ENCODE measurements at places on chromosomes 1 and 21. TPM values are rescaled to one million over a fixed set of nuclear protein-coding genes. Genes with fewer than 3 reads are reported as not detected.

DNA sequence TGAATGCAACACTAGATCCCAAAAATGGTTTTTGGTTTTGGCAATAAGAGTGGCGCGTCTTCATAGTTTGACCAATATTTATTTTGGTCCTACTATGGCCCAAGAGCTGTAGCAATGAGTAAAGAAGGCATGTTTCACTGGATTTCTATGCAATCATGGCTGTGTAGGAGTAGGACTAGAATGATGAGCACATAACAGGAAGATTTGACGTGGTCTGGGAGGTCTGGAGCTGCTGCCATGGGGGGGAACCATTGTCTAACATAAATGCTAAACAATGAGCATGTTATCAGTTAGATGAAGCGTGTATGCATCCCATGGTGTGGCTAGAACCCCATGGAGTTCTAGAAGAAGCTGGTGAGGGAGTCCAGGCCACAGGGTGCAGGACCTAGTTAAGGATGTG lies 38.3 kb downstream of the OLIG1 start:
- no peaks in the 10 kb centered on the region for H3K4me1 ChIP-seq
- no peak overlapping the region for H3K27ac ChIP-seq
- no peaks in the 10 kb centered on the region for H3K36me3 ChIP-seq
- peaks cover 86% of the 10 kb centered on the region for H3K27me3 ChIP-seq
- no peak for DNase-seq
- H3K4me3 ChIP-seq: no peak overlapping the region

DNA sequence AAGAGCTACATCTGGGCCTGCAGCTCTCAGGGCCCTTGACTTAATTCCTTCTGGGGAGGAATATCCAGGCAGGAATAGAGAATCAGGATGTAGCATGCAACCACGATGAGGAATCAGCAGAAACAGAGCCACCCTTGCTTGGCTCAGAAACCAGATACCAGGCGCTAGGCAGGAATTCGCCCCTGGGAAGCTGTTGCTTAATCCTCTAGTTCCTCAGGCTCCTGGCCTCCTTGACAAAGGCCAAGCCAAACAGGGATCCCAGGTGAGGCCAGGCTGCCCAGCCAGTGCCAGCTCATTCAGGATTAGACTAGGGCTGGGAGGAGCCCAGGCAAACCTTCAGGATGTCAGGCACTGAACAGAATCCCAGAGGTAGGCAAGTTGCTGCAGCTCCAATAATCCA lies 48.2 kb upstream of the IRF2BP2 start:
- H3K27me3 ChIP-seq: peaks cover 2% of the 10 kb centered on the region
- no peak overlapping the region for H3K27ac ChIP-seq
- no peaks in the 10 kb centered on the region for H3K36me3 ChIP-seq

GRCh38 chr1:113657556-113658063 lies 101.7 kb downstream of the PHTF1 start:
- H3K27ac ChIP-seq: no peak overlapping the region
- peaks cover 5% of the 10 kb centered on the region for H3K36me3 ChIP-seq
- H3K4me3 ChIP-seq: no peak overlapping the region
- no peak for DNase-seq

GRCh38 chr1:174445817-174446216 lies 1.9 kb upstream of the GPR52 start:
- H3K4me1 ChIP-seq: no peaks in the 10 kb centered on the region
- no peak for DNase-seq
- no peaks in the 10 kb centered on the region for H3K27me3 ChIP-seq
- H3K36me3 ChIP-seq: no peaks in the 10 kb centered on the region
- H3K4me3 ChIP-seq: no peak overlapping the region

GRCh38 chr1:175317309-175317708 lies 124.7 kb upstream of the KIAA0040 start:
- no peak overlapping the region for H3K4me3 ChIP-seq
- H3K4me1 ChIP-seq: peaks cover 15% of the 10 kb centered on the region
- no peaks in the 10 kb centered on the region for H3K36me3 ChIP-seq
- DNase-seq: peak; percentile 77

The CTTNBP2NL gene
- total RNA-seq: 8.3 TPM

DNA sequence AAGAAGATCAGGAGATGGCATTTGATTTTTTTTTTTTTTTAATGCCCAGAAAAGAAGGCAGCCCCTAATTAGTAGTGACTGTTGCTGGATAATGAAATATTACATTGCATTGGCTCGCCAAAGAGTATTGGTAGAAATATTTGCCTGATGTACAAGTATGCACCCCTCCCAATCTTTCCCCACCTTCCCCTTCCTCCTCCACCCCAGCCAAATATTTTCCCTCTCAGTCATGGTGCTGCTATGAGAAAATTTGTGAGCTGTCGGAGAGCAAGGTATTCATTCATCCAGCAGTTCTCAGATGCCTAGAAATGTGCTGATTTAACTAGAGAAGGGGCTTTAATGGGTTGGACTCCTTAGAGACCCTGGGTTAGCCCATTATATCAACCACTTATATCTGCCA lies 50.5 kb upstream of the IKBKE start:
- H3K4me3 ChIP-seq: no peak overlapping the region
- no peaks in the 10 kb centered on the region for H3K27me3 ChIP-seq
- no peak overlapping the region for H3K27ac ChIP-seq
- peaks cover 17% of the 10 kb centered on the region for H3K4me1 ChIP-seq
- peaks cover 75% of the 10 kb centered on the region for H3K36me3 ChIP-seq
- DNase-seq: no peak

The RGS16 gene
- 8.2 TPM for total RNA-seq

The TRNAU1AP gene
- 28.9 TPM for total RNA-seq

All from muscle of leg (tissue), 16 donors.